ENCODE measurements at places on chromosomes 3 and 15. TPM values are rescaled to one million over a fixed set of nuclear protein-coding genes. Genes with fewer than 3 reads are reported as not detected.

CYP8B1 gene
- not detected for total RNA-seq

TGM4 gene
- not detected for total RNA-seq

GABRA5 gene
- total RNA-seq: 54.5 TPM

FBXO45 gene
- 37.2 TPM for total RNA-seq

PCOLCE2 gene
- 4.4 TPM for total RNA-seq

NISCH gene
- total RNA-seq: 139 TPM

STRA6 gene
- total RNA-seq: 3.1 TPM

CPEB1 gene
- total RNA-seq: 4.7 TPM

SLC28A2 gene
- not detected for total RNA-seq

SAMD7 gene
- not detected for total RNA-seq

FGD5 gene
- total RNA-seq: 3.4 TPM

ZFYVE19 gene
- total RNA-seq: 22.5 TPM

KNL1 gene
- 10.6 TPM for total RNA-seq

AP3B2 gene
- total RNA-seq: 104 TPM

PROK2 gene
- 1.9 TPM for total RNA-seq

ERICH6 gene
- total RNA-seq: not detected

IGDCC3 gene
- 23.2 TPM for total RNA-seq

CCR3 gene
- total RNA-seq: not detected

MUSTN1 gene
- not detected for total RNA-seq
